ENCODE measurements at places on chromosomes 3 and 15.

DNA sequence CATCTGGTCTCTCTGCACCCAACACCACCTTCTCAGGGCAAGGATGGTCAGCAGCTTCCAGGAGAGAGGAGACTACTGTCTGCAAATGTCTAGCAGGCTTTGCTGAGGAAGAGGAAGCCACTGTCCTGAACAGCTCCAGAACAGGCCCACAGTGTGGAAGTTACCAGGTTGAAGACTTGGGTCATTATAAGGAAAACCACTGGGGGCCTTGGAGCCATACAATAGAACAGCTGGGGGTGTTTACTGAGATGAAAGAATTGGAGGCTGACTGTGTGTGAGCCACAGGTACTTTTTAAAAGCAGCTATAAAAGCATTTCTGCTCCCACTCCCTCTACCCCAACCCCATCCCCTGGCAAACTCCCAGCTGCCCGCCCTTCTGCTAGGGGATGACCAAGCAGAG is 24.2 kb downstream of the SRGAP3 start:
- no peak overlapping the region for H3K27ac ChIP-seq
- H3K4me1 ChIP-seq: peaks cover 16% of the 10 kb centered on the region
- H3K36me3 ChIP-seq: no peaks in the 10 kb centered on the region
- no peak for DNase-seq
- H3K27me3 ChIP-seq: no peaks in the 10 kb centered on the region

DNA sequence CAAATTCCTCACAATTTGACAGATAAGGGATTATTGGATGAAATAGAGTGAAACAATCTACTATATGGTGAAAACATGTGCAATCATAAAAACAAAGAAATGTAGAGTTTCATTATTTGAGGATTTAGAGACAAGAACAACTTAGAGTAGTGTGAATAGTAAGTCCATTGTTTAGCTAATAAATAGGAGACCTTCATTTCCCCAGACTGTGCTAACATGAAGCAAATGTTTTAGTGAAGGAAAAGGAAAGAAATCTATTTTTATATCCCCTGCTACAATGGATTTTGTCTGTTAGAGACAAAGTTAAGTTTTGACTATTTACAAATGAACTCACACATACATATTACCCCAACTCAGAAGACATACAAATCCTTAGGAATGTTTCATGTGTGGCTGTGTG is 77.8 kb downstream of the EFL1 start:
- no peaks in the 10 kb centered on the region for H3K27me3 ChIP-seq
- no peak for DNase-seq
- no peak overlapping the region for H3K4me3 ChIP-seq
- no peaks in the 10 kb centered on the region for H3K36me3 ChIP-seq
- H3K27ac ChIP-seq: no peak overlapping the region

- peaks cover 2% of the 10 kb centered on the region for H3K4me1 ChIP-seq
- no peak overlapping the region for H3K4me3 ChIP-seq
- H3K27ac ChIP-seq: no peak overlapping the region
- no peaks in the 10 kb centered on the region for H3K27me3 ChIP-seq
- no peaks in the 10 kb centered on the region for H3K36me3 ChIP-seq
- DNase-seq: no peak
These were observed 13.2 kb downstream of the PRR23E start for GRCh38 chr3:127206154-127206553.

- no peaks in the 10 kb centered on the region for H3K27me3 ChIP-seq
- no peak overlapping the region for H3K4me3 ChIP-seq
- no peak for DNase-seq
These were observed 16.3 kb upstream of the ATP1B3 start for GRCh38 chr3:141860086-141860669.

DNA sequence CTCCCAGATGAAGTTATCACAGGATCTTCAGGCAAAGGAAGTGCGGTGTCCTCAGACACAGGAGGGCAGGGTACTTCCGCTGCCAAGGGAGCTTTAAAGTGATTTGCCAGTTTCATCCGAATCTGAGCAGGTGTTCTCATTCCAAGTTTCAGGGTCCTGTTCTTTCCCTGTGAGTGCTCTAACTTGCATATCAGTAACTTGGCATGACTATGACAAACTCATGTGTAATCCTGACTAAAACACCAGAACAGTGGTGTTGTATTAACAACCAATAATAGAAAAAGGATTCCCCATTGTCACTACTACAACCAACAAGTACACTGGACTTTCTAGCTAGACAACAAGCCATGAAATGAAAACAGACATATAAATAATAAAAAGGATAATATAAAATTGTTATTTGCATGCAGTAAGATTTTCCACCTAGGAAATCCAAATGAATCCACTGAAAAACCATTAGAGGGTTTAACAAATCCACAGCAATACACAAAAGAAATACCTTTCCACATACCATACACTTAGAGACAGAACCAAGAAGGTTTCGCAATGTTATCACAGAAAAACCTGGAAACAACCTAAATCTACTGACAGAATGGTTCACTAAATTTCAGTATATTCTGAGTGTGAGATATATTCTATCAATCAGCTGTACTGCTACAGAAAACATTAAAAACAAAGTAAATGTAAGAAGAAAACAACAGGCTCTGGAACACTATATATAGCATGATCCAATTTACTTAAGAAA is 40.9 kb upstream of the RPL35A start:
- H3K27ac ChIP-seq: no peak overlapping the region
- no peaks in the 10 kb centered on the region for H3K36me3 ChIP-seq
- no peak for DNase-seq
- no peak overlapping the region for H3K4me3 ChIP-seq
- no peaks in the 10 kb centered on the region for H3K27me3 ChIP-seq

DNA sequence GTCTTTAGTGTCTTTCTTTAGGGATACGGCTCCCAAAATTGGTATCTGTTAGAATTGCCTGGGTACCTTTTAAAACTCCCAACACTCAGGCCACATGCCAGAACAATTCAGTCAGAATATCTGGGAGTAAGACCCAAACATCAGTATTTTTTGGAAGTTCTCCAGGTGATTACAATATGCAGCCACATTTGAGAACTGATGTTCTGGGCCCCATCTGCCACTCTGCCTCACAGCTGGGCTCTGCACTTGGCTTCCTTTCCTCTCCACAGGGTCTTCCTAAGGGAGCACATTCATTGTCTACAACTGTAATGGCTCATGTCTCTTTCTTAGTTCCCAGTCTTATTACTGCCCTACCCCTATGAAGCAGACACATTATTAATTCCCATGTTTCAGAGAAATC is 394.5 kb downstream of the MFSD1 start:
- DNase-seq: no peak
- H3K4me1 ChIP-seq: no peaks in the 10 kb centered on the region
- no peaks in the 10 kb centered on the region for H3K27me3 ChIP-seq
- no peak overlapping the region for H3K4me3 ChIP-seq
- no peak overlapping the region for H3K27ac ChIP-seq

- H3K36me3 ChIP-seq: no peaks in the 10 kb centered on the region
- no peak for DNase-seq
- no peaks in the 10 kb centered on the region for H3K27me3 ChIP-seq
- H3K4me3 ChIP-seq: no peak overlapping the region
These were observed 80.4 kb downstream of the CEP152 start for GRCh38 chr15:48730506-48730905.

DNA sequence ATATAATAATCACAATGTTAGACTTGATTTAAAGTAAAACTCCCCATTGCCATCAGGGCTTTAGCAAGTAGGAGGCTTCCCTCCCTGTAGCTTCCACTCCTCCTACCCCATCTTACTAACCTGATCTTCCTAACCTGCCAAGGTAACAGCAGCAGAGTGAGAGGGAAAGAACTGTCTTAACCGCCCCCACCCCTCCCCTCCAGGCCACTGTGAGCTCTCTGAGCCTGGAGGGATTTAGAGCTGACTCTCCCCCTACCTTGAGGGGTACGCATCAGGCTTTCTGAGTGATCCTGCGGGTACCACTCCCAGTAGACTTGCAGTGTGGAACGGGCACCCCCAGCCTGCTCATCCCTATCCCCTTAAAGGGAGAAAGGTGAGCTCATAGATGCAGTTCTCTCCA is 11.4 kb upstream of the PRSS50 start:
- DNase-seq: peak; percentile 43
- no peaks in the 10 kb centered on the region for H3K36me3 ChIP-seq
- peaks cover 5% of the 10 kb centered on the region for H3K4me1 ChIP-seq
- no peak overlapping the region for H3K27ac ChIP-seq
- H3K4me3 ChIP-seq: no peak overlapping the region

DNA sequence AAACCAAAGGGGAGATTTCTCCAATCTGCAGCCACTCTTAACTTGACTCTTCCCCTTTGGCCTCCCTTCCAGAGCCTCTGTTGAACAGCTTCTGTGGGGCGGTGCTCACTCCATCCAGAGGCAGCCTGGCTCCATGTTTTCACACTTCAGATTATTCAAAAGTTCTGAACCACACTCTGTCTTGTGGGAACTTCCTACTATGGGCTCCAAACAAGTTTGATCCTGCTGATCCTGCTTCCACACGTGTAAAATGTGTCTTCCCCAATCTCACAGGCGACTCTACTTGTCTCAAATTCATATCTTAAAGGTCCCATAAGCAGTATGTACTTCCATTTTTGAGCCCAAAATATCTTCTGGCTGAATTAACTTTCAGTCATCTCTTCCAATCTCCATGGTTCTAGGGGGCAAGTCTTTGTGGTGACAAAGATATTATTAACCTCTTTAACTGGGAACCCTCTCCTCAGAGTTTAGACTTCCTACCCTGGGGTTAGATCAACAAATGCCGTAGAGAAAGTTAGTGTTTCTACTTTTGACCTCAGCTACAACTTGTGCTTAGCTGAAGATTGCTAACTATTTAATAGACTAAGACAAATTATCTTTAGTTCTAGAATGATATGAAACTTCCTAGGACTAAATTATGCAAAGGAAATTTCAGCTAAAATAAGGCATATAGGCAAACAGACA is 176.3 kb upstream of the BCL6 start:
- H3K4me1 ChIP-seq: peaks cover 7% of the 10 kb centered on the region
- H3K4me3 ChIP-seq: no peak overlapping the region
- no peak overlapping the region for H3K27ac ChIP-seq
- DNase-seq: no peak
- H3K36me3 ChIP-seq: no peaks in the 10 kb centered on the region

DNA sequence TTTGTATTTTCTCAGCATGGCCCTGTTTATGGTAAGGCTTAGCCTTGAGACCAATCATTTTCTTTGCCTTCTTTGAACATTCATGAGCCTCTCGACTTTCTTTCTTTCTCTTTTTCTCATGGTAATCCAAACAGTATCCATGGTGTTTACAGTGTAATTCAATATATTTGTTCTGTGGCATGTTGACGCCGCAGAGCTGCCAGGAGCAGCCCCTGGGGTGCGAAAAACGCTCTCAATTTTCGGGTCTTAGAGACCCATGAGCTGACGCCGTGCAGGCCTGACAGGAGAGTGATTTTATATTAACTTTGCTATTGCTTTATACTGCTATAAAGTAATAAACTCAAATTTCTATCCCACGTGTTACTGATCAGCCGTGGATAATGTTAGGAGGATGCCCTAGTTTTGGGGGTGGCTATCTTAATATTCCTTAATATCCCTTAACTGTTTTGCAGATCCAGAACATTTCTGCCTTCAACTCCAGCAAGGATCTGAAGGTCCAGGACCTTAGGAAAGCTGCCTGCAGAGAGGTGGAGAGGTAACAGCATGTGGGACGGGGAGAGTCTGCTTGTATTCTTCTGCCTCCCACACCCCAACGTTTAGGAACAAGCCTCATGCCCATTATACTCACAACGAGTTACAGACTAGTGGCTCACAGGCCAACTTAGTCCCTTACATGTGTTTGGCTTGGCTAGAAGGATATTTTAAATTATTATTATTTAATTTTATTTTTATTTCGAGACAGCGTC is 29.3 kb upstream of the MYO1E start:
- no peaks in the 10 kb centered on the region for H3K27me3 ChIP-seq
- H3K27ac ChIP-seq: no peak overlapping the region
- no peak for DNase-seq
- H3K4me3 ChIP-seq: no peak overlapping the region

- H3K4me3 ChIP-seq: peak overlapping the region; percentile 52
- DNase-seq: no peak
- no peaks in the 10 kb centered on the region for H3K4me1 ChIP-seq
- no peaks in the 10 kb centered on the region for H3K36me3 ChIP-seq
These were observed 1.1 kb downstream of the CASR start for GRCh38 chr3:122184591-122184929.

GRCh38 chr3:14460342-14461005 is 58.1 kb downstream of the SLC6A6 start:
- no peak overlapping the region for H3K4me3 ChIP-seq
- H3K27me3 ChIP-seq: no peaks in the 10 kb centered on the region
- no peak overlapping the region for H3K27ac ChIP-seq
- H3K4me1 ChIP-seq: no peaks in the 10 kb centered on the region
- peaks cover 36% of the 10 kb centered on the region for H3K36me3 ChIP-seq
- DNase-seq: no peak

DNA sequence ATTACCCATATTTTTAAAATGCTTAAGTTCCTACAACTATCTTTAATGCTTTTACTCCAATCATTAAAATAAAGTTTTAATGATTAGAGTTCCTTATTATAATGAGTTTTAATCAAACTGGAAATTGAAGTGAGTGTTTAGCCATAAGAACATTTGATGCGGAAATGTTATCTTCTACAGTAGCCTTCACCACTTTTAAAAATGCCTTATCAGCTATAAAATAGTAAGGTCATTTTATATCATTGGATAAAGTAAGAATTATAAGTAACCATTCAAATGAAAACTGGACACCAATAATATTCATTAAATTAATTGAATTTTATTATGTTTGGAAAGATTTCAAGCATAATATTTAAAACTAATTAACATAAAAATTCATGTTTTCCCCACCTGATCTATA is 825.0 kb upstream of the ROBO1 start:
- H3K4me3 ChIP-seq: no peak overlapping the region
- H3K36me3 ChIP-seq: no peaks in the 10 kb centered on the region
- no peaks in the 10 kb centered on the region for H3K4me1 ChIP-seq
- H3K27me3 ChIP-seq: no peaks in the 10 kb centered on the region

DNA sequence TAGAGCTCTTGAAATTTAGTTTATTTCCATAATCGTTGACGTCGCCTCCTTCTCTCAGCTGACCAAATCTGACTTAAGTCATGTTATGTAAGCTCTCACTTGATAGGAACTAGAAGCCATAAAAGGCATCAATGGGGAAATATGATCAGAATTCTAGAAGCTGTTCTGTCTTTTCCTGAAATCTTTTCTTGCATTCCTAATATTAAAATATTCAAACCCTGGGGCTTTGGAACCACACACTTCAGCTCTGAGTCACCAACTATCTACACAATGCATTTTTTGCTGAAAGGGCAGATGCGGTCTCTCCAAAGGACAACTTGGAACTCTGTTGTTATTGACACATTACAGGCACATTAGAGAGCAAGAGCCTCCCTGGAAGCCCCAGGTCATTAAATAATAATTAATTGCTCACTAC is 91.3 kb downstream of the LARS2 start:
- H3K27ac ChIP-seq: no peak overlapping the region
- no peaks in the 10 kb centered on the region for H3K36me3 ChIP-seq

GRCh38 chr3:70516076-70516475 is 203.6 kb upstream of the MDFIC2 start:
- DNase-seq: no peak
- no peaks in the 10 kb centered on the region for H3K36me3 ChIP-seq
- no peaks in the 10 kb centered on the region for H3K27me3 ChIP-seq
- H3K4me3 ChIP-seq: no peak overlapping the region
- H3K27ac ChIP-seq: no peak overlapping the region
- H3K4me1 ChIP-seq: no peaks in the 10 kb centered on the region
